ENCODE measurements at places on chromosomes 11 and 22. TPM values are rescaled to one million over a fixed set of nuclear protein-coding genes. Genes with fewer than 3 reads are reported as not detected.

MMP7 gene
- 1.0 TPM for total RNA-seq

PHF21B gene
- total RNA-seq: 0.98 TPM

OR8J3 gene
- total RNA-seq: not detected

DNA sequence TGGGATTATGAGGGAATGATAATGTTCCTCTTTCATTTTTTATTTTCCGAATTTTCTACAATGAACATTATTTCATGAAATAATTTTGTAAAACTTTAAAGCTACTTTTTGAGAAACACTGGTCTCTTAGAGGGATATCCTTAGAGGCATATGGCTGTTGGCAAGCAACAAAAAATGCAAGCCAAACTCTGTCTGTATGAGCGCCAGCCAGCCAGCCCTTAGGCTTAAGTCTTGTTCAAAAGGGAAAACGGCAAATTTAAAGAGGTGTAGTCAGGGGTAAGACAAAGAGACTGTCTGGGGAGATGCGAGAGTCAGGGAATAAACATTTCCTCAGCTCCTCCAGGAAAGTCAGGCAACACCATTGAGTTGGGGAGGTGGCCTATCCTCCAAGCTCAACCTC is 22.5 kb downstream of the ASCC2 start:
- DNase-seq: no peak

DNA sequence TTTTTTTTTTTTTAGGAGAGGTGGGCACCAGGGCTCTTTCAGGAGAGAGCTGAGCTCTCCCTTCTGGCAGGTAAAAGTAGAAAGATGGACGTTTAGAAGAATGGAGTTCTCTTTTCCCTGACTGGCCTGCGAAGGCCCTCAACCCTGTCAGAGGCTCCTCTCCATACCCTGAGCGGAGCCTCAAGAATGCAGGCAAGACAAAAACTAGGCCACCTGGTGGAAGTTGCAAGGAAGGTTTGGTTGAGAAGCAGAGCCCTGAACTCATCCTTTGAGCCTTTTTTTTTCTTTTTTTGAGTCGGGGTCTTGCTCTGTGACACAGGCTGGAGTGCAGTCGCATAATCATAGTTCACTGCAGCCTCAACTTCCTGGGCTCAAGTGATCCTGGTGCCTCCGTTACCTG is 1.4 kb downstream of the OTOG start:
- peak; percentile 62 for DNase-seq

DNA sequence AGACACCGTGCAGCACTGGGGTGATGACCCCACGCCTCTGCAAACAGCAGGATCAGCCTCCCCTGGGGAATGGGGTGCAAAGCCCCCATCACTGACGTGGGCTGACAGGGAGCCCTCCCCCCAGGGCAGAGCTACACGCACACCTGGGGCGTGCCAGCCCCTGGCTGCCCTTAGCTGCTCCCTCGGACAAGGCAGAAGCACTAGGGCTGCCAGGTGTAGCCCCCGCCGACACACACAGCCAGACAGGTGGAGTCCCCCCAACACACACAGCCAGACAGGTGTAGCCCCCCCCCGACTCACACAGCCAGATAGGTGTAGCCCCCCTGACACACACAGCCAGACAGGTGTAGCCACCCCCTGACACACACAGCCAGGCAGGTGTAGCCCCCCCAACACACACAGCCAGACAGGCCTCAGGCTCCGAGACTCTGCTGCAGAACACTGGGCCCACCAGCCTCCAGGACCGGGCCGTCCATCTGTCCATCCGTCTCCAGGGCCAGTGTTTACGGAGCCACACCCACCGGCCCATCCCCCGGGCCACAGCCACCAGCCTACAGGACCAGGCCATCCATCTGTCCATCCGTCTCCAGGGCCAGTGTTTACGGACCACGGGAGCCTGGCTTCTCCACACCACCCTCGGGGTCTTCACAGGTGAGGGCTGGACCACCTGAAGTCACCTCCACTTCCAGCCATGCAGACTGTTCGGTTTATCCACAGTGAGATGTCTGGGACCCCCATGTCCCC is 3.5 kb downstream of the ANO9 start:
- DNase-seq: no peak
